Stimulated activated CD4-positive, alpha-beta T cell treated with anti-CD3 and anti-CD28 coated beads, Interleukin-2, amount 100 ng/mL, for 48 hours (primary cell): ENCODE measurements at places on chromosomes 5 and 9.

- DNase-seq, result no peak
Observed at GRCh38 chr5:68378204-68378820, 162.8 kb downstream of the PIK3R1 start.

- peak; percentile 44 for DNase-seq
Observed at GRCh38 chr9:100472788-100473275, at the start of gene TMEFF1. TSS of gene TMEFF1 (plus strand) at chr9:100473149. CDS start at chr9:100473545, 396 bp downstream.

- DNase-seq, result no peak
Observed at GRCh38 chr9:20553558-20554149, 68.6 kb downstream of the MLLT3 start.

DNA sequence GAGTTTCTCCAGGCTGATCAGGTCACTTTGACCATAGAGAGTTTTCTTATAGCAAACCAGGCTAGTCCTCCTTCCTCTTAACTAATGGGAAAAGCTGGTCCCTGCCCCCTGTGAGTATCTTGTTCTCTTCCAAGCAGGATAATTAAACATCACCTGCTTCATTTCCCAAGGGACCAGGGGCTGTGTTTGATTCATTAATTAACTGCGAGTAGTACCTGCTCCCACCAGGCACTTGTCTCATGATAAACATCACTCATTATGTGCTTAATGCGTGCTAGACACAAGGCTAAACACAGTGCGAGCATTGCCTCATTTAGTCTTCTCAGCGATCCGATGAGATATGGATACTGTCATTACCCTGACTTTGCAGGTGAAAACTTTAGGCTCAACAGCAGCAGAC lies 1.7 kb upstream of the FAM163B start:
- no peak for DNase-seq

DNA sequence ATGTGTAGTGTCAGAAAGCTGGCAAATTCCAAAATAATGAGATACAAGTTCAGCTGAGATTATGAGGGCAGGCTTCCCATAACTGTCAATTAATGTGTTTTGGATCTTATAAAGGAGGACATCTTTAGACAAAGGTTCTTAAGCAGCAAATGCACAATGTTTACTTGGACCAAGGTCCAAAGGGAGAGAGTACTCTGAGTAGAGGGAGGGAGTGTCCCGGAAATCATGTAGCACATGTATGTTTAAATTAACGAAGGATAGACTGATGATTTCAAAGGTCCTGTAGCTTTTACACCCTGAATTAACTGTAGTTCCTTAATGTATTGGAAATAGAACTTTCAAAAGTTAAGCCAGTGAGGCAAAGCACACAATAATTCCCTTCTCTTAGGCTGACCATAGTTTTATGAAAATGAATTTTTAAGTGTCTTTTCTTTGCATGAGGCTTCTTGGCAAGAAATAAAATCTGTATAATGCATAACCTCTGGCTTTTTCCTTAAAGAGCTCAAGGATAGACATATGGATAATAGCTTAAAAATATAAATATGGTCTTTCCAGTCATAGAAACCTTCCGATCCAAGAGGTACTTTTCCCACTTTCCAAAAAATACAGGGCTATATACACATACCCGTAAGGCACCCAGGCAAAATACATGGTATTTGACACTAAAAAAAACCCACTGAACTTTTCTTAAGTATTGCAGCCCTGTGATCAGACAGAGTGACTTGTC lies 93.0 kb downstream of the PCSK5 start:
- DNase-seq, result no peak

DNA sequence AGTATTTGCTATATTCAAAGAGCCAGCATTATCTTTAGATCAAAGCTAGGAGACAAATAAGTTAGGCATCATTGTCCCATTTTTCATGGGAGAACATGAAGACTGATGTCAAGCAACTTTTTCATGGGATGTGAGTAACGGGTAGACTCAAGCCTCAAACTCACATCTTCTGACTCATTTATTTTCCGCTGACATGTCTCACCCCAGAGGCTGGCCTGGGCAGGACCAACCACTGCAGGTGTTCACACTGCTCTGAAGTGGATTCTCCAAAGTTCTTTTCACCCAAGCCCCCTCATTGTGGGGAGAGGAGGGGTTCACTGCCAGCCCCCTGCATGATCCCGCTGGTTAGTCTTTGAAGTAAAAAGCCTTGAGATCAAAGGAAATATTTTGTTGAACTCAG lies 34.9 kb upstream of the BASP1 start:
- no peak for DNase-seq

DNA sequence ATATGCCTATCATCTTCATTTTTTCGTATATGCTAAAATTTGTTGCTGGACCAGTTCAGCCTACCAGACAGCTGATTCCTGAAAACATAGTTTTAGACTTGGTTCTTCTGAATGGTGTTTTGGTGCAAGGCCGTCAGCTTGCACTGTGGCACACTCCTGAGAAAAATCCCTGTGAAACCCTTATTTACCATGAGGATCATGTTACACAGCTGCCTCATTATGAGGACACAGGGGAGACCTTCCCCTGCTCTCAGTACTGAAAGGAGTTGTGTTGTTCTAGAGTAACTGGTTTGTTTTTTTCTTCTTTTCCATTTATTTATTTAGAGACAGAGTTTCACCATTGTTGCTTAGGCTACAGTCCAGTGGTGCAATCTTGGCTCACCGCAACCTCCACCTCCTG lies 37.6 kb downstream of the MAST4 start:
- DNase-seq, result no peak

DNA sequence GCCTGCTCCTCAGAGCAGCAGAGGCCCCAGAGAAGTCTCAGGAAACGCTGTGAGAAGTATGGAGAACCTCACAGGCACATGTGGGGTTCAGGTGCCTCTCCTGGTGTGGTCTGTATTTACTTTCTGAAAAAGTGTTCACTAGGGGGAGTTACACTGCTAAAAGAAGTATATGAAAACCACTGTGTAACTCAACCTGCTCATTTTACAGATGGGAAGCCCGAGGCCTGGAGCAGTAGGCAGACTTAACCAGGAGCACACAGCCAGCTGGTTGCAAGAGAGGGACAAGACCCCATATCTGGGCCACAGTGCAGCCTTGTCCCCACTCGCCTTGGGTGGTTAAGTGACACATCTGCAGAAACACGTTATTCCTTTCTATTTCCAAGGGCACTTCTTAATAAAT lies 112.8 kb upstream of the SAP30L start:
- DNase-seq, result no peak

DNA sequence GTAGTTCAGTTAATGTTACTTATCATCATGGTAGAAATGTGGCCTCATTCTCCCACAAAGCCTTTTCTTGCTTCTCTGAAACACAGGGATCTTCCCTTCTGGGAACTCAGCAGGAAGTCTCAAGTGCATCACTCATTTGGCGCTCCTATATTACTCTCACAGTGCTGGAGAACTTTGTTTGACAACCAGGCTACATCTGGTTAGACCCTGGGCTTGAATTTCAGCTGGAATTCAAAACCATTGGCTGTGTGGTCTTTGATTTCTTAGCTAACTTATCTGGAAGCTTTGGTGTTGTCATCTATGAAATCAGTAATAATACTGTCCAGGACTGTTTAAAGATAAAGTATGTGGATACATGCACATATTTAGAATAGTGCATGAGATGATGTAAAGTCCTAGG lies 1777.1 kb downstream of the MAT2B start:
- DNase-seq, result no peak

- DNase-seq, result no peak
Observed at GRCh38 chr5:14313986-14314690, 171.0 kb downstream of the TRIO start.

DNA sequence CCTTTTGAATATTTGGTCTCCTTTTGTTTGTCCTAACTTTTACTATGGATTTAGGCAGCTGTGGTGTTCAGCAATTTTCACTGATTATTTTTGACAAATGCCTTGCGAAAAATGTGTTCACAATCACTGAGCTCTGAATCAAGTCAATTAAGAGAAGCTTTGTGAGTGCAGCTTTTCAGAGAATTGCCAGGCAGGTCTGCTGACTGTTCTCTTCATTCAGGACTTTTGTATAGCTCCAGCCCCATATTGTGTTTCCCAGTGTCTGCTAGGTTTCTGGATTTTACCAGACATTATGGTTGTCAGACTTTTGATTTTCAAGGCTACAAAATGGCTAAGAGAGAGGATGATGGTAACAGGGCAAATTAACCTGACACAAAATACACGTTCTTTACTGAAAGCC lies 1055.9 kb downstream of the CDH18 start:
- DNase-seq, result no peak

DNA sequence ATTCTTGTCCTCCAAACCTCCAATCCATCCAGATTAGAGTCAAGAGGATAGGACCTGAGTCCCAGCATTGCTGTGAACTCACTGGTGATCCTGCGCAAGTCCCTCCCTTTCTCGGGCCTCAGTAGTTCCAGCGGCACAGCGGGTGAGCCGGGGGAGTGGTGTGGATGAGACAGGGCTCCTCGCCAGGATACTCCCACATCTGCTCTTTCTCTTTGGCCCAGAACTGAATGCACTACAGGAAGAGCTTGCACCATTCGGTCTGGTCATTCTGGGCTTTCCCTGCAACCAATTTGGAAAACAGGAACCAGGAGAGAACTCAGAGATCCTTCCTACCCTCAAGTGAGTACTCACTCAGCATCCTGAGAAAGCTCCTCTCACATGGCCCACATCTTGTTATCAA lies 6.3 kb downstream of the GPX3 start:
- no peak for DNase-seq

- no peak for DNase-seq
Observed at GRCh38 chr5:32129074-32129598, 45.0 kb downstream of the GOLPH3 start.

DNA sequence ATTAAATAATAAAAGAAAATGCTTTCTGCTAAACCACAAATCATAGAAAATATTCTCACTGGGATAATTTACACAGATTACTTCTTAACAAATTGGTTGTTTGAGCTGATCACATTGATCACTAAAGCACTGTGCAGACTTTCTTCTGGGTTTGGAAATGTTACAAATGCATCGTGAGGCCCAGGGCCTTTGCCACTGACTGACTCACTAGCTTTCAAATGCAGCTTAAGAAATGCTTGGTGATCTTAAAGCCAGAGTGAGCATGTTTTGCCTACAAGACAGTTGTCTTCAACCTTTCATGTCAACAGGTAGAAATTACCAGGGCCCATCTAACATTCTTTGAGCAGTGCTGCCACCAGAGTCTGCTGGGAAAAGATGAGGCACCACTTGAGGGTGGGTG lies 252.3 kb upstream of the ADRA1B start:
- no peak for DNase-seq

- no peak for DNase-seq
Observed at GRCh38 chr5:31954091-31954490, 220.0 kb downstream of the GOLPH3 start.

DNA sequence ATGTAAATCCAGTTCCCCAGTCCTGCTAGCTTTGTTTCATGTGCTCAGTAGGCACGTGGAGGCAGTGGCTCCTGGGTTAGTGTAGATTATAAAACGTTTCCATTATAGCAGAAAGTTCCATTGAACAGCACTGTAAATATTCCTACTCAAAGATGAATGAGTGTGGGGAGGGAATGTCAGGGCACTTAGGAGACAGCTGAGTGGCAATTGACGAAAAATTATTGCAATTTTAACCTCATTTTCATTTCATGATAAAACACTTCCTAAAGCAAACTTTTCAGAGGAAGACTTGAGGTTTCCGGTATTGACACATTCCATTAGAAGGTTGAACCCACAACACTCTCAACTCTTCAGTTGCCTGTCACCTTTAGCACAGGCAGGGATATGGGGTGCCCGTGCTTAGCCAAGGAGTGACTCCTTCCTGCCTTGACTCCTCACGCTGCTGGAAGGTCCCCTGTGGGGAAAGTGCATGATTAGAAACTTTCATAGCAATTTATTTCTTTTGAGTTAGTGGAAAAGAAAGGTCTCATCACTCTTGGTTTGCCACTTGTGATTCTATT lies 41.2 kb downstream of the SLC46A2 start:
- DNase-seq, result no peak

GRCh38 chr9:120032639-120033038 lies 547.3 kb downstream of the CDK5RAP2 start:
- DNase-seq, result no peak

- no peak for DNase-seq
Observed at GRCh38 chr9:133573791-133574515, 35.2 kb downstream of the FAM163B start.

- no peak for DNase-seq
Observed at GRCh38 chr9:101469026-101469425, 33.5 kb upstream of the ALDOB start.

DNA sequence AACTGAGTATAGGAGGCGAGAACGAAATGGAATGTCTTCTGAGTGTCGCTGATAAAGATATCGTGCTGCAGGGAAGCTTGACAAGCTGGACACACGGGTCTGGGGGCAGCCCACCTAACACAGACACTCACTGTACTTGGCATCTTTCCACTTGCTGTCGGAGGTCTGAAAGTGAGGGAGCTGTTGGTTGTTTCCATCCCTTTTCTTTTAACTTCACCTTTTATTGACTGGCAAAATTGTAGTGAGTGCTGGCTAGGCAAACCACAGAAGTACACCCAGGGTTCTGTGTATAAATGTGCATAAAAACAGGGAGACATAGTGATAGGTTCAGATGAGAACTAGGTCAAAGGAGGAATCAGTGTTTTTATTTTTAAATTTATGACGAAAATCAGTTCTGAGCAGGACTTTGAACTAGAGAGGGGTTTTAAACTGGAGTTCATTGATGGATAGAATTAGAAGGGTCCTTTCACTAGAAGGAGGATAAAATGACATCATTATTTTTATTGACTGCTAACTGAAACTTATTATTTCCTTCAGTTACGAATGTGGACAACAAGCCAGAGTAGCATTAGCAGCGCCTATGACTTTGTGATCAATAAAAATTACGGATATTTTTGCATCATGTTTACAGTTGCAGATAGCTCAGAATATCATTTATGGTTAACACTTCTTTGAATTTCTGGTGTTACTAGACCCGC lies 817 bp downstream of the GAPVD1 start:
- no peak for DNase-seq

DNA sequence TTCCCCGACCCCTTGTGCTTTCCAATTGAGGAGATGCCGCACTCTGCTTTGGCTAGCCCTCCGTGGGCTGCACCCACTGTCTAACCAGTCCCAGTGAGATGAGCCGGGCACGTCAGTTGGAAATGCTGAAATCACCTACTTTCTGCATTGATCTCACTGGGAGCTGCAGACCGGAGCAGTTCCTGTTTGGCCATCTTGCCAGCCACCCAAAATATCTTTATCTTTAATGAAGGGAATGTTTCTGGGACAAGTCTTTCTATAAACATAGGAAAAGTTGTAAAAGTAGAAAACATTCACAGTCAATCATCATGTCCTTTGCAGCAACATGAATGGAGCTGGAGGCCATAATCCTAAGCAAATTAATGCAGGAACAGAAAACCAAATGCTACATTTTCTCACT lies 147.6 kb downstream of the RPS23 start:
- no peak for DNase-seq

DNA sequence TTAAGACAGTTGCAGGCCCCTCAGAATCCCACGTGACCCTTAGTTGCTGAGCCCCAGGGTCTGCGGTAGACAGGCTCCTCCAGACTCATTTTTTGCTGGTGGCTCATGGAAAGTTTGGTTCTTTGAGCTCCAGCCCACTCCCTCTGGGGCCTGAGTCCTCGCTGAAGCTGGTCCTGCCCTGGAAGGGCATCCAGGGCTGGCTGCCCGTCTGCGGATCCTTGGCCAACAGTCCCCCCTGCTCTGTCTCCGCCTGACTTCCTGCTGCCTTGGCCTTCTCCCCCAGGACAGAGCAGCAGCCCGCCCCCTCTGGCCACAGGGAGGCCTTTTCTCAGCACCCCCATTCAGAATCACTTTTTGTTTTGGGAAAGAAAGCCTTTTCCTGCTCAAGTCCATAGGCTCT lies 24.4 kb downstream of the SLC6A7 start:
- DNase-seq, result no peak

- no peak for DNase-seq
Observed at GRCh38 chr5:157930710-157931109, 71.8 kb upstream of the CLINT1 start.
